ENCODE measurements at places on chromosomes 16 and 17. TPM values are rescaled to one million over a fixed set of nuclear protein-coding genes. Genes with fewer than 3 reads are reported as not detected.

Gene PRAC1
- not detected for polyA plus RNA-seq

Gene KRT27
- polyA plus RNA-seq, result not detected

Gene KRTAP16-1
- not detected for polyA plus RNA-seq

Gene PNMT
- 0.22 TPM for polyA plus RNA-seq

Gene AKAP10
- 26.7 TPM for polyA plus RNA-seq

Gene FBXW10
- 0.68 TPM for polyA plus RNA-seq
